ENCODE measurements at places on chromosomes 1 and 21.

DNA sequence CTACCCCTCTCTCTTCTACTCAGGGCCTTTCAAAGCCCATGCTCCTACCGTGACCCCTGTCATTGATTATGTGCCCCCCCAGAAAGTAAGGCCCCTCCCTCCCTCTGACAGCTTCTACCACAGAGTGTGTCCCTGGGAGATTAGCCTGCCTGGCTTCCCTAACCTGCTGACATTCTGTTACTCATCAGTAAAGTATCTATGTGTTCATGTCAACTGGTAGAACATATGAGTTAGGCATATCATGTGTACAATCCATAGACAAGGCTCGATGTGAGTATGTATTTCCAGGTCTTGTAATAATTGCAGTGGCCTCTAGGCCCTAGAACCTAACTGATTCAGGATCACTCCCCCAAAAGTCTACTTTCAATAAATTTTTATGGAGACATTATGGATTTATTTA lies 120.0 kb downstream of the GIPC2 start:
- no peak for DNase-seq

GRCh38 chr1:90720145-90720636 lies 3.1 kb upstream of the BARHL2 start:
- DNase-seq = no peak

DNA sequence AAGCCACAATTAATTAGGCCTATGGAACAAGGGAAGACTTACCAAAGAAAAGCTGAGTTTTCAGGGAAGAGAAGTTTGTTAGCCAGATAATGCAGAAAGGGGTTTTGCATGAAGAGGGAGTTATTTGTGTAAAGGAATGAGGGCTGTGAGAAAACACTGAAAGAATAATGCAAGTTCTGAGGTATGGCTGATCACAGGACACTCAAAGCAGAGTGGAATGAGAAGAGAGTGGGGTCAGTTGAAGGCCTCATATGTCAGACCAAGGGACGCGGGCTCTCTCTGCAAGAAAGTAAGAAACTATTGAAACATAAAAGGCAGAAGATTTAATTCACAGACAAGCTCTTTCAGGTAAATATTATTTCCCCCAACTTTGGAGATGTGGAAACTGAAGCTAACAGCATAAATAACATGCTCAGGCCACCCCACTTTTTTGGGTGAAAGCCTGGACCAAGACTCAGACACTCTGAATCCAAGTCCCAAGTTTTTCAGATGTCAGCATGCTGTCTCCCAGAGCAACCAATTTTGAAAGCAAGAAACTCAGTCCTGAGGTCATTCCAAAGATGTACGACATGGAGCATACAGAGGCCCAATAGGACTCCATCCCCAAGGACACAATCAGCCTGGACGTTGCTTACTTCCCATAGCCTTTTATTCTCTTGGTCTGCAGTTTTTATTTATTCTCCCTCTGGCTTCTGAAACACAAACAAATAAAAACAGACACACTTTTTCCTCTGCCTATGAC lies 47.3 kb upstream of the FGGY start:
- no peak for DNase-seq

DNA sequence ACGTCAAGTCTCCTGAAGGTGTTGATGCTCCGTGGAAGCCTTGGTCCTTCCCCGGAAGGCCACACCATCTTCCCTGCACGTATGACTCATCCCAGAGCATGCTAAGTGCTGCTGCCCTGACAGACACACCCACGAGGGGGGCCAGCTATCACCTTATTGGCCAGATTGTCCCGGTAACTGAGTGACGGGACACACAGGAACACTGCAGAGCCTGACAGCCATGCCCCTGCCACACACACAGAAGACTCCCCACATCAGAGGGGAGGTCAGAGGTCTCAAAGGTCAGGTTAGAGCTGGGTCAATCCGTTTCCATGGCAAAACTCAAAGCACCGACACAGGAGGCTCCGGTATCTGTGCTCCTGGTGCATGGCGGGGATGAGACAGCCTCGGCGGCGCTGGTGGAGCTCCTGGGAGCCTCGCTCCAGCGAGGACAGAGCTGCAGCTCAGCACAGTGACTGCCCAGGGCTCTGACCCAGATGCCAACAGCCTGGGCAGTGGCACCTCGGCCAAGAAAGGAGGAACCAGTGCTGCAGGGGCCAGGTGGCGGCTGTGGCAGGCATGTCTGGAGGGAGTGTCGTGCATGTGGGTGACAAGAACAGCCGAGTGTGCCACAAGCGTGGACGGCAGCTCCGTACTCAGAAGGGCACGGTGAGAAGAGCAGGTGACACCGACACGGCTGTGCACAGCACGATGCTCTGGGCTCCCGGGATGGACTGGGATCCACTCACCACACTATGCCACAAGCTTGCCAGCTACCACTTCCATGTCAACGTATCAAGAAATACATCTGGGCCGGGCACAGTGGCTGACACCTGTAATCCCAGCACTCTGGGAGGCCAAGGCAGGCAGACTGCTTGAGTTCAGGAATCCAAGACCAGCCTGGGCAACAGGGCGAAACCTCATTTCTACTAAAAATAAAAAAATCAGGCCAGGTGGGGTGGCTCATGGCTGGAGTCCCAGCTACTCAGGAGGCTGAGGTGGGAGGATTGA lies 14.8 kb upstream of the TMEM240 start:
- peak; percentile 86 for DNase-seq

GRCh38 chr1:51690285-51690961 lies 73.5 kb downstream of the OSBPL9 start:
- DNase-seq = no peak

GRCh38 chr1:245390975-245391374 lies 236.2 kb downstream of the KIF26B start:
- DNase-seq = no peak

GRCh38 chr1:76425201-76426145 lies 350.9 kb downstream of the ST6GALNAC3 start:
- no peak for DNase-seq

DNA sequence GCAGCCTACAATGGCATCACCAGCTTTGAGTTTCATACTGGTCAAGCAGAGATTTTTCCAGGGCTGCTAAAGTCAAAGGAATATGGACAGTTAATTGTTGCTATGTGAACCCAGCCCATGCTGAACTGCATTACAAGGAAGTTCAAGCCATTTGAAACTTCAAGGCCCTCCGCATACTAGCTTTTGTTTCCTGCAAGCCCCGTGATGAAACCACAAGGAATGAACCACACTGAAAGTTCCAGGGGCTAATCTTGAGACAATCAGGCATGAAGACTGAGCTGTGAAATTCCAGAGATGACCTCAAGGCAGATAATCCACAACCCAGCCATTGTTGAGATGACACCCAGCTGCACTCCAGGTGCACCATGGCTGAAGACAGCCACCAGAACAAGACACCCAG lies 180.8 kb downstream of the C1orf21 start:
- no peak for DNase-seq

DNA sequence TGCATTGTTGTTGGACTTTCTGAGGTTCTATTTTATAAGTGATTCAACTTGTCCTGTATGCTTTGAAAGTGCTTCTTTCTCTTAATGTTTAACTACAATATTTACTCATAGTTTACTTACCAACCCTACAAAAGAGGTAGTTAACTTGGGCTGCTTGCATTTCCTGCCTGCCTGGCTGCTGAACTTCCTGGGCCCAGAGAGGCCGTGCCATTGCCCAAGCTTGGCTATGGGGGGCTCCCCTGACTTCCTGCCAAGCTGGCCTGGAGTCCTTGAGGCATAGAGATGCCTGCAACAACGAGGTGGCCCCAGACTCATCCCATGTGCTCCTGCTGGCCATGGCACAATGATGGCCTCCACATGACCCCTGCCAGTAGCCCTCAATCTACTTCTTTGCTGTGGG lies 361.6 kb upstream of the PLD5 start:
- no peak for DNase-seq

- no peak for DNase-seq
These were observed 9.9 kb downstream of the CACHD1 start for GRCh38 chr1:64479874-64480273.

DNA sequence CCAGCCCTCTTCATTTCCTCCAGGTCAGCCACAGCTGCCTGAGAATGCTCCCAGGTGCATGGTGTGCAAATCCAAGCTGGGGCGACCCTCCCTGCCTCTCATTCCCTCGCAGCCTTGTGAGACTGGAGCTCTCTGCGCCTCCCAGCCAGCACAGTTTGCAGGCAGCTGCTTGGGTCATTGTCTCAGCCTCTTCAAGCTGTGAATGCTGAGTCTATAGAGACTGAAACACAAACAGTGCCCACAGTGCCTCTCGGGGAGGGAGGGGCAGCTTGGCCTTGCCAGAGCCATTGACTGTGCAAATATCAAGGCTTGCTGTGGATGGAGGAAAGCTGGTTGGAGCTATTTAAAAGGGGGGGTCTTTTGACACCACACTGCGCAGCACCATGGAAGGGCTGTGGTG lies 10.6 kb downstream of the PLXNA2 start:
- DNase-seq = no peak
